T-helper 2 cell (primary cell): ENCODE measurements at places on chromosomes 16 and 17.

- no peak for DNase-seq
These were observed 92.9 kb downstream of the IRF8 start for GRCh38 chr16:85991856-85992255.

DNA sequence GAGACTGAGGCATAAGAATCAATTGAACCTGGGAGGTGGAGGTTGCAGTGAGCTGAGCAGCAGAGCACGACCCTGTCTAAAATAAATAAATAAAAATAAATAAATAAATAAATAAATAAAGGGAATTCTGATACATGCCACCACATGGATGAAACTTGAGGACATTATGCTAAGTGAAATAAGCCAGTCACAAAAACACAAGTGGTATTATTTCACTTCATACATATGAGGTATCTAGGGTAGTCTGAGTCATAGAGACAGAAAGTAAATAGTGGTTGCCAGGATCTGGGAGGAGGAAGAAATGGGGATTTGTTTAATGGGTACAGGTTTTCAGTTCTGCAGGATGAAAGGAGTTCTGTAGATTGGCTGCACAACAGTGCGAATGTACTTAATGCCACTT, 16.3 kb downstream of the PIPOX start:
- no peak for DNase-seq

GRCh38 chr16:57624044-57624688, 4.3 kb upstream of the ADGRG1 start:
- DNase-seq, result no peak

GRCh38 chr17:34837876-34838478, 123.3 kb downstream of the CCT6B start:
- DNase-seq, result no peak
